ENCODE measurements at places on chromosomes 3 and 15.

DNA sequence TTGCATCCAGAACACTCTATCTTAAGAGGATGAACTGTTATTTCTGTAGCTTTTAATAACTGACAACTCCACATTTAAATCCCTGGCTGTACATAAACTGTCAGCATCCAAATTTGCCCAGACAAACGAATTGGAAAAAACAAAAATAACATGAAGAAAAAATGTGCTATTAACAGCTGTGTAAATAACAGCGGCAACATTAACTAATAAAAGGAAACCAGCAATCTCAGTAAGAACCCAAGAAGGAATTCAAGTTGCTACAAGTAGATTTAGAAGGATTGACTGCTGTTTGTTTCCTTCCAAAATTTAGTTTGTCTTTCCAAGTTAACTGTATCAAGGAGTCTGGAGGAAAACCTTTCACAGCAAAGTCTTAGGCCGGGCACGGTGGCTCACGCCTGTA, 550.6 kb upstream of the MDFIC2 start:
- no peak for DNase-seq

GRCh38 chr3:48562367-48563095, 1.1 kb downstream of the UCN2 start:
- no peak for DNase-seq

- DNase-seq, result no peak
These were observed 310.0 kb downstream of the SHQ1 start for GRCh38 chr3:72538070-72538745.

DNA sequence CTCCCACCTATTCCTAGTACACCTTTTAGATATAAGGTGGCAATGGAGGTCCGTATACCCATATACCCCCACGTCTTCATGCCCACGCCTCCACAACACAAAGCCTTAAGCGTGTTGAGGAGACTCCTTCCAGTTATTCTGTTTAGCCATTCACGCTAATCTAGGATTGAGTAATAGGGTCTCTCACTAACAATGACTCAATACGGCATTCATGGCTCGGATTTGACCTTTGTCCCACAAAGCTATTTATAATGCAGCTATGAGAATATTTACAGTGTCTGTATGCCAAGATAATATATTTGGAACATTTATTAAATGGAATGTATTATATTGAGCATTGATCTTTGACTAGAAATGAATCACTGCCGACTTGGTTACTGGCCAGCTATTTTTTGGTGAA, 215.8 kb downstream of the KCNH8 start:
- DNase-seq, result no peak

DNA sequence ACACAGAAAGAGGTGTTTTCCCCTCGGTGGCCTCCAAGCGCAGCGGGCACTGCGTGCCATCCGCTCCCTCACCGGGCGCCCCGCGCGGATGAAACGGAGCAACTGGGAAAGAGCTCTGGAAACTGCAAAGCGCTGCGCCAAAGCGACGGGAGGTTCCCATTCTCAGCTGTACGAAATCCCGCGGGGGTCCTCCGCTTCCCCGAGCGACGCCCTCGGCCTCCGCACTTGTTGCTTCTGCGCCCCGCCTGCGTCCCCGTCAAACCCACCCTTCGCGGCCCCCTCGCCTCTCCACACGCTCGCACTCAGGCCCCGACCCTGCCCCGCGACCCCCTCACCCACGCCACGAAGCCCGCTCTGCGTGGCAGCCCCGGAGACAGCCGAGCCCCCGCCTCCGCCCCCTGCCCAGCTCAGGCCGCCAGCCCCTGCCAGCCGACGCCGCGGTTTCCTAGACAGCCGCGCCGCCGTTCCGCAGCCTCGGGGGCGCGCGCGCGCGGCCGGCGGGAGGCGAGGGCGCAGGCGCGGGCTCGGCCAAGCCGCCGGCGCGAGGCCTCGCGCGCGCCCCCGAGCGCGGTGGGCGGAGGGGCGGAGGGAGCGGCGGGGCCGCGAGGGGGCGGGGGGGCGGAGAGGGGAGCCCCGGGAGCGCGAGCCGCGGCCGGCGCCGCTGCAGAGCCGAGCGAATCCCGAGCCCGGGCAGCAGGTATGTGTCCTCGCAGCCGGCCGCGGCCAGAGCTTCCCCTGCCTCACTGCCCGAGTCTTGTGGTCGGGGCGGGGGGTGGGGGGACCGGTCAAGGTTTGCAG, at the start of gene TMEM266:
Gene TMEM266, plus strand, starts transcription at position 666 of the 798 bp plus-strand sequence. CDS start 74,279 bp downstream, outside the sequence.
- no peak for DNase-seq

GRCh38 chr3:127690823-127691452, 18.2 kb downstream of the ABTB1 start:
- DNase-seq, result no peak

GRCh38 chr3:186427627-186428281, 65.7 kb upstream of the DGKG start:
- DNase-seq, result no peak

DNA sequence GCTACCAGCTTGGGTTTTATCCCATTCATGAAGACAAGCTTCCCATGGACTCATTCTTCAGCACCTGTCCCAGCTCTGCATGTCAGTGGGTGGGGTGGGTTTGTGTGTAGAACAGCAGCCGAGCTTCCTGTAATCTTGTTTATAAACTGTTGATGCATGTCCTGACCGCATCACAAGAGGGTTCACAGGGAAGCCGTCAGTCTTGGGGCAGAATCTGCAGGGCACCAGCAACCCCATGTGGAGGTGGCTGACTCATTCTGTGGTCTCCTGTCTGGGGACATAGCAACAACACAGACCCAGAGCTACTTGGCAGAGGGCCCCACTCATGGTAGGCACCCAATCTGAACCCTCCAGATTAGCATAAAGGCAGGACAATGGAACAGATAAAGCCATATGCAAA, 35.6 kb downstream of the DAPK2 start:
- DNase-seq, result peak; percentile 70

DNA sequence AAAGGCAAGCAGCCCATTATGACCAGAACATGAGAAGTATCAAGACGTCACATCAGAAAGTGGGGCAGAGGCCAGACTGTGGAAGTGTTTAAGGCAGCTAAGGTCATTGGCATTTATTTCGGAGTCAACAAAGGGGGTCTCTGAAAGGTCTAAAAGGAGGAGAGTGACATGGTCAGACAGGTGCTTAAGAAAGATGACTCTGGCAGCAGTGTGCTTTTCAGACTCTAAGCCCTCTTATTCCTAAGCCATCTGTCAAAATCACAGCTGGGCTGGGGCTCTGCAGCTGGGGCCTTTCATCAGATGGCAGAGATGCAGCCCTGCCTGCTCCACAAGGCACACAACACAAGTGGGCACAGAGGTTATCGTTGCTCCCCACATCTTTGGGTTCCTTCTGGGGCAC, 14.0 kb downstream of the FBXL22 start:
- no peak for DNase-seq

GRCh38 chr15:25368850-25369249, 70.0 kb downstream of the UBE3A start:
- no peak for DNase-seq

DNA sequence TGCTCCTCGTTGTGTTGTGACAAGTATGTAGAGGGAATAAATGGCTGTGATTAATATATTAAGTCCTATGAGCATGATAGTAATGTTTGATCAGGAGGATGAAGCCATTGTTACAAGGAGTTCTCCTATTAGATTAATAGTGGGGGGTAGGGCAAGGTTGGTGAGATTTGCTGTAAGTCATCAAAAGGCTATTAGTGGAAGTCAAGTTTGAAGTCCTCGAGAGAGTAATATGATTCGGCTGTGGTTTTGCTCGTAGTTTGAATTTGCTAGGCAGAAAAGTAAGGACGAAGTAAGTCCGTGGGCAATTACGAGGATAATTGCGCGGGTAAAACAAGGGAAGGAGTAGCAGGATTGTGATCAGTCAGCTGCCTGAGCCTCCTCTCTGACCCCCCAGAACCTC, 26.0 kb upstream of the BUB1B start:
- no peak for DNase-seq

DNA sequence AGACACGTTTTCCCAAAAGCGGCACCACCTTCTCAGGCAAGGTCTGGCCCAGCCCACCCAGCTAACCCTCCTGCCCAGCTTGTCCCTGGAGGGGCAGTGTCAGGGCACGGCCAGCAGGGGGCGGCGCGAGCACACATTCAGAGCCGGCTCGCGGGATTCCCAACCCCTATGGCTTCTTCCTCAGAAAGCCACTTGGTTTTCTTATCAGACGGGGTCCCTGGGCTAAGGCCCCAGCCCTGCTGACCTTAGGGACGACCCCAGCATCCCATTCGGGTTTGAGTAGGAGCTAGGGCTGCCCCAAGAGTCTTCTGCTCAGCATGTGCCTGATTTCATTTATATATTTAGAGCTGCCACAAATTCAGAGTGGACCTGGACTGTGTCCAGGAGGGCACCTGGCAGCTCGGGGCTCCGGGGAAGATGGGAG, 14.5 kb downstream of the RLBP1 start:
- DNase-seq, result peak; percentile 57

GRCh38 chr3:18143258-18143780, 281.8 kb downstream of the SATB1 start:
- no peak for DNase-seq

DNA sequence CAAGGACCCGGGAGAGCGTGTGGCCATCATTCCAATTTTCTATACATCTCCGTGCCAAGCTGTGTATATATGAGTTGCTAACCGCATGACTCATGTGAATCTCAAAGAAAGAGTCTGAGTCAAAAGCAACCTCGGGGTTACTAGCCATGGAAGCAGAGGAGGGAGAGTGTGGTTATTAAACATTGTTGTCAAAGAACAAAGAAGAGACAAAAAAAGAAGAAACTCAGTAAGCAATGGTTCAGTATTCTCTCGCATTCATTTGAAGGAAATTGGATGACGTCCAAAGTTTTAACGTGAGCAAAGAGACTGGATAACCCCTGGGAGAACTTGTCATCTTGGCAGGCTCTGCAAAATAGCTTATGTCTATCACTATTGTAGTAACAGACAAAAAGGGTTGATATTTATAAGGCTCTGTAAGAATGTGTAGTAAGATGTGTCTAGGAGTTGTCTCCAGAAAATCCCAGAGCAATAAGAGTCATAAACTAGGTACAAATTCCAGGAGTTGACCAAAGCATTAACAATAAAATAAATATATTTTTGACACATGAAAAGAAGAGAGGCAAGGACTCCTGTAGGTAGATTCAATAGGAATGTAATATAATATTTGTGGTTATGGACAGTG, 52.8 kb upstream of the GRM7 start:
- no peak for DNase-seq

- DNase-seq, result no peak
These were observed 110.1 kb downstream of the MAP2K5 start for GRCh38 chr15:67652586-67652985.

DNA sequence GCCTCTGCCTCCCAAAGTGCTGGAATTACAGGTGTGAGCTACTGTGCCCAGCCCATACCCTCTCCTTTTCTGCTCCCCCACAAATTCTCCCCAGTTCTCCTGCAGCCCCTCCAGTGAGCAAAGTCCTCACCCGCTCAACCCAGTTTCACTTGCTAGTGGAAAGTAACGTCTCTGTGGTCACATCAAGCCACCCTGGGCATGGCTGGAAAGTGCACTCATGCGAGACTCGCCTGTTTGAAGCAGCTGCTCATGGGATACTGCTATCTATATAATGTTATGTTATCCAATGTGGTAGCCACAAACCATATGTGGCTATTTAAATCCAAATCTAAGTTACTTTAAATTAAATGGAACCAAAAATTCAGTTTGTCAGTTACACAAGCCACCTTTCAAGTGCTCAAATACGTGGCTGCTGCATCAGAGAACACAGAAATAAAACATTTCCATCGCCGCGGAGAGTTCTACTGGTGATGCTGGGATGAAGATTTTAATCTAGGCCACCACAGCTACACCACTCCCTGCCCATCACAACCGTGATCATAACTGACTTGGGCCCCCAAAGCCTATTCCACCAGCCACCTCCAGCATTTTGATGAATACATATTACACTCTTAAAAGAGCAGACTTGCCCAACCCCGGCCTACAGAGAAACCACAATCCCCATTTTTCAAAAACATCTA, 119.4 kb downstream of the LIPC start:
- DNase-seq, result peak; percentile 9

- DNase-seq, result no peak
These were observed 187.3 kb downstream of the KCNAB1 start for GRCh38 chr3:156307704-156308103.

DNA sequence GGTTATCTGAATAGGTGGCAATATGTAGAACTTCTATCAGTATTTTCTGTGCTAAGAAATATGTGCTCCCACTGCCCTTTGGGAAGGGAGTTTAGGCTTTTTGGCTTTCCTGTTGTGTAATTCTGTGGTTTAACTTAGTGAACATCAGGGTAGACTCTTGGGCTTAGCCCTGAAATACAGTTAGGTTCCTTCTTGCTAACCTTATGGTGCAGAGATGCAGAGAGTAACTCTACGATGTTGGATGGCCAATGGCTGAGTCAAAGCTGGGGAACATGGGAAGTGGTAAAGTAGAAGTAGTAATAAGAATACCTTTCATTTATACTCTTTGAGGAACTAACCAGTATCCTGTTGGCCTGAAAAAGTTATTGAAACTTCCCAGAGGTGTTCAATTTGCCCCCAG, 80.8 kb upstream of the IL12A start:
- DNase-seq, result no peak

- DNase-seq, result no peak
These were observed 125.1 kb upstream of the CTDSPL start for GRCh38 chr3:37736624-37737023.

DNA sequence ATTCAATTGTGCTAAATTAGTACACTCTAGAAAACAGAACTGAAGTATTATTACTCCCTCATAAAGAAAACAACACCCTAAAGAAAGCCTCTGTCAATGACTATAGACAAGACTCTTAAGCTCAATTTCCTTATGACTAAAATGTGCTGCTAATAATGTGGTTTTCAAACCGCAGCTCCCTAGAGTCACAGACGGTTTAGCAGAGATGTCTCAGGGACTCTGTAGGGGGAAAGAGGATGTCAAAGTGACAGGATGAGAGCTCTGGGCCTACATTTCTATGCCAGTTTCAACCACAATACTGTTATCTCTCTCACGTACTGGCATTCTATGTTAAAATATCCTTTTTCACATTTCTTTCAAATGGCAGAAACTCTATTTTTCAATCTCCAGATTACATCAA, 37.6 kb upstream of the WDR49 start:
- no peak for DNase-seq

- DNase-seq, result no peak
These were observed 28.8 kb downstream of the KNG1 start for GRCh38 chr3:186746008-186746407.

DNA sequence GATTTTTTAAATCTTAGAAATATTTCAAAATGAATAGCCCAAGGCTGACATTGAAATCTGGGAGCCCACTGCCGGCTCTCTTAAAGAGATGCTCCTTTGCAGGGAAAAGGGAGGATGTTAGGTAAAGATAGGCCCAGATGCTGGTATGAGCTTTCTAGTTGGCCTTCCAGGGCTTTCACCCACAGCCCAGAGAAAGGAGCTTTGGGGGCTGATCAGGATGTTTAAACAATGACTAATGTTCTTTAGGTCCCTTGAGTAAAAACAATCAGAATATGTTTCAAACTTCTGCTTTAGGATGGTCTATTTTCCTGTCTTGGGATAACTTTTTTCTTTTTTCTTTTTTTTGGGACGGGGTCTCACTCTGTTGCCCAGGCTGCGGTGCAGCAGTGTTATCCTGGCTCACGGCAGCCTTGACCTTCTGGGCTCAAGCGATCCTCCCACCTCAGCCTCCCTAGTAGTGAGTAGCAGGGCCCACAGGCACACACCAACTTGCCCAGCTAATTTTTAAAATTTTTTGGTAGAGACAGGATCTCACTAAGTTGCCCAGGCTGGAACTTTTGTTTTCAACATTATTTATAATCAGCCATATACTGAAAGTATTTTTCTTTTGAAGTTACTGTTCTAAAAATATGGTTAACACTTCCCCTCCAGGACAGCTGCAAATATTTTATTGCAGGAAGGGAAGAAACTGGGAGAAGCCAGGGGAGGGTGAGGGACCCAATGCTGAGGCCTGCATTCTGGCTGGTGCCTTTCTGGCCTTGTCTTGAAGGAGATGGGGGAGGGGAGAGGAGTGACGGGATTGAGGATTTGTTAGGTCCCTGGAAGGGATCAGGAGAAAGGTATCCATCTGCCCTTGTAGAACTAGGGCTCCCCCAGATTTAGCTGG, 70.1 kb downstream of the TRAK1 start:
- no peak for DNase-seq

Data from stimulated activated CD8-positive, alpha-beta memory T cell treated with anti-CD3 and anti-CD28 coated beads, Interleukin-4, amount 100 ng/mL, for 24 hours (primary cell).